Nucleus accumbens (tissue), 56 donors: ENCODE measurements at places on chromosomes 2 and 18.

- DNase-seq = no peak
Observed at GRCh38 chr2:168811696-168812095, 9.3 kb downstream of the NOSTRIN start.

- no peak for DNase-seq
Observed at GRCh38 chr2:96649342-96649741, 6.8 kb downstream of the FER1L5 start.

- no peak for DNase-seq
Observed at GRCh38 chr2:52919673-52920072, 847.9 kb upstream of the CHAC2 start.

- DNase-seq = no peak
Observed at GRCh38 chr2:101740555-101740964, 43.1 kb downstream of the MAP4K4 start.

- DNase-seq = no peak
Observed at GRCh38 chr18:1078301-1078700, 173.6 kb downstream of the ADCYAP1 start.
